NCI-H446 treated with DMSO at 0.1 percent for 48 hours (cell line): ENCODE measurements at places on chromosomes 3 and 15.

GRCh38 chr3:190448256-190448655 is 1.4 kb downstream of the TMEM207 start:
- no peak for DNase-seq

GRCh38 chr3:11643201-11643603 is 513 bp downstream of the VGLL4 start:
- DNase-seq, result no peak

DNA sequence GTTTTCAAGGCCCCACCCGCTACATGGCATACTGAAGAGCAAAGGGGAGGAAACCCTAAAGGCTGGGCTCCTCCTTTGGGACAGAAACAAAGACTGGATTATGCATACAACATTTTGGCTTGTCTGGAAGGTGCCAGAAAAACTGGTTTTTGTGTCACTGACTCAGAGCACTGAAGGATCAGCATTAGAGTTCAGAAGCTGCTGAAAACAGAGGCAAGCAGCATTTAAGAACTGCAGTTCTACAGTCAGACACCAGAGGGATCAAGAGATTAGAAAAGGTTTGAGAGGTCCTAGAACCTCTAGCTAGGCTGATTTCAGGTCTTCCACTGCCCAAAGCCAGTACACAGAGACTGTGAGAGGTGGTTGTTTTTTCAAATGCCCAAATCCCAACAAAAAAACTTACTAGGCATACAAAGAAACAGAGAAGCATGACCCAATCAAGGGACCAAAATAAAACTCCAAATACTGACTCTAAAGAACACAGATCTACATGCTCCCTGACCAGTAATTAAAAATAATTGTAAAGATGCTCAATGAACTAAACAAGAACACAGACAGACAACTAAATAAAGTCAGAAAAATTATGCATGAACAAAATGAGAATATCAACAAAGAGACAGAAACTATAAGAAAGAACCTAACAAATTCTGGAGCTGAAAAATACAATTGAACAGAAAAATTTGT is 91.2 kb downstream of the SENP2 start:
- peak; percentile 57 for DNase-seq

GRCh38 chr3:192122832-192123594 is 604.3 kb downstream of the FGF12 start:
- no peak for DNase-seq

- DNase-seq, result no peak
Measured at GRCh38 chr3:126524429-126524988, 554 bp downstream of the CHST13 start.

- DNase-seq, result peak; percentile 86
Measured at GRCh38 chr3:98004721-98005120, 30.4 kb downstream of the GABRR3 start.

DNA sequence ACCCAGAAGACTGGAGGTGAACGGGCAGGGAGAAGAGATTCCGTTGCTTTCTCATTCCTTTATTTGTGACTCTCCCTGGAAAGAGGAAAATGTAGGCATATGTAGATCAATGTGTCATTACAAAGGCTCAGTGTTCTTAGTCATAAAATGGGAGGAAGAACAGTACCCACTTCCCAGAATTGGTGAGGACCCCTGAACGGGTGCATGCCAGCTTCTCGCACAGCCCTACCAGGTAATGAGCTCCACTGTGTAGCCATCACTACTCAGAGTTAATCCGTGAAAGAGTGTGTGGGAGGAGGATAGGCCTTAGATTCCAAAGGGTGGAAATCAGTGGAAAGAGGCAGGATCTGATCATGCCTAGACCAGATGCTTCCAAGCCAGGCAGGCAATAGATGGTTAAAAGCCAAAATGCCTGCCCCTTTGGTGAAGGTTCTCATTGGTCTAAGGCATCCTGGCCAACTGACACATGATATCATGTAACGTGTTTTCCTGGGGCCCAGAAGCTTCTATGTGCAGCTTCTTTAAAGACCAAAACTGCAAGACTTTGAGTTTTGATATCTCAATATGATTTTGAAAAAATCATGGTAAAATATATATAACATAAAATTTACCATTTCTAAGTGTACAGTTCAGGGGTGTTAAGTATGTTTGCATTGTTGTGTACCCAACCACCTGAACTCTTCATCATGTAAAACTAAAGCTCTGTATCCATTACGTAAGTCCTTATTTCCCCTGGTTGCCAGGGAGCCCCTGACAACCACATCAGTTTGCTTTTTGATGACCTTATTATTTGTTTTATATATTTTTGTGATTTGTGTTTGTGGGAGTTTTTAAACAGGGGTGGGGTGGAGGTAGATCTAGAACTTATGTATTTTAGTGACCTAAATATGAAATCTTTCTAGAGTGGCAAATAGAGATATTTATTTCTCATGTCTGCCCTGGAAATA is 402.2 kb upstream of the CFAP20DC start:
- no peak for DNase-seq

- no peak for DNase-seq
Measured at GRCh38 chr3:85835857-85836440, 877.2 kb downstream of the CADM2 start.

DNA sequence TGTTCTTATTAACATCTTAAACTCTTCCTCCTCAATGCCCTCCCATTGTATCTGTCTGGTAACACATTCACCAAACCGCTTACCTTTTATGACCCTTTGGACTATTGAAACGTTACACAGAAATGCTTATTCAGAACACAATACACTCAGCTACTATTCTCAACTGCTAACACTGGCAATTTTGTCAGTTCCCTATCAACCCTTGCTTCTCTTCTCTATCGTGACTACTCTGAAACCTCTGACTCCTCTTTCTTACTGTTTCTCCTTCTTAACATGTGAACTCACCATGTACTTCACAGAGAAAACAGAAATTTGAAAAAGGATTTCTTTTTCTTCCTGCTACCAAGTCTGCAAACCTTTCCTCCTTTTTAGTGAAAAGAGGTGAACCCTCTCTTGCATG is 232.9 kb upstream of the GPR149 start:
- DNase-seq, result no peak

- DNase-seq, result no peak
Measured at GRCh38 chr15:62462268-62462667, 297.2 kb upstream of the C2CD4B start.
